ENCODE measurements at places on chromosomes 4 and X. TPM values are rescaled to one million over a fixed set of nuclear protein-coding genes. Genes with fewer than 3 reads are reported as not detected.

Gene TECRL
- not detected for polyA plus RNA-seq

Gene RASSF6
- not detected for polyA plus RNA-seq

Gene RAB33A
- 1.4 TPM for polyA plus RNA-seq

Gene SLC49A3
- 0.36 TPM for polyA plus RNA-seq

Gene UGT2B17
- polyA plus RNA-seq: not detected

Gene MAGEA10
- not detected for polyA plus RNA-seq

Gene RAB41
- not detected for polyA plus RNA-seq

Gene ZNF674
- polyA plus RNA-seq: 2.2 TPM

Gene NAT8L
- polyA plus RNA-seq: 0.04 TPM

Gene CFI
- polyA plus RNA-seq: 0.12 TPM

Gene CT83
- not detected for polyA plus RNA-seq

Gene RBMX2
- 11.4 TPM for polyA plus RNA-seq

Gene CPE
- polyA plus RNA-seq: 11.8 TPM

Gene DCAF12L2
- polyA plus RNA-seq: not detected

Gene GIMD1
- 0.07 TPM for polyA plus RNA-seq

Gene BMX
- not detected for polyA plus RNA-seq

Gene PABPC1L2A
- not detected for polyA plus RNA-seq

Gene BEX1
- polyA plus RNA-seq: 0.27 TPM

Gene FAM241A
- 0.19 TPM for polyA plus RNA-seq

Gene SLC9B2
- polyA plus RNA-seq: 5.7 TPM

Gene FOXO4
- 2.6 TPM for polyA plus RNA-seq

Gene OPRPN
- polyA plus RNA-seq: not detected

Measured in IMR-90 (cell line).